ENCODE measurements at places on chromosomes 2 and 18.

DNA sequence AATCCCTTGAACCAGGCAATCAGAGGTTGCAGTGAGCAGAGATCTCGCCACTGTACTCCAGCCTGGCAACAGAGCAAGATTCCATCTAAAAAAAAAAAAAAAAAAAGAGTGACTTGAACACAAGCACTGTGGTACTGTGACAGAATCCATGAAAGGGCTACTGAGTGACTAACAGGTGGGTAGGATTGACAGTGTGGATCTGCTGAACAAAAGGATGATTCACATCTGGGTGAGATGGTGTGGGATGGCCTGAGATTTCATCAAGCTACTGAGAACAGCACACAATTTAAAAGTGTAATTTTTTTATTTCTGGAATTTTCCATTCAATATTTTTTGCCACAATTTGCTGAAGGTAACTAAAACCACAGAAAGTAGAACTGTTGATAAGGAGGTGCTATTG, 13.3 kb upstream of the SP3 start:
- no peak for DNase-seq

DNA sequence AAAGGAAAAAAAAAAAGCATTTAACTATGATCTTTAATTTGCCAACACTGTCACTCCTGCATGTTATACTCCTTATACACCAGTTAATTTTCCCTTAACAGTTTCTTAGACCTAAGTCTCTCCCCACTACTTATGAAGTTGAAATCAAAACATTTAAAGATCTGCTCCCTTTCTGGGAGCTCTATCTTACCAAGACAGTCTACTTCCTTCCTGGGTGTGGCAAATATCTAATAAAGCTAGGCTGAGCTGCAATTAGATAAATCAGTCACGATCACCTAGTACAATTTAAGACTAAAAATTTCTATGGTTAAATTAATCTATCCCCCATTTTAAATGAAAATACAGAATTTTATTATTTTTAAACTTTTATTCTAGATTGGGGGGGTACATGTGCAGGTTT, 33.4 kb downstream of the PUM2 start:
- no peak for DNase-seq

DNA sequence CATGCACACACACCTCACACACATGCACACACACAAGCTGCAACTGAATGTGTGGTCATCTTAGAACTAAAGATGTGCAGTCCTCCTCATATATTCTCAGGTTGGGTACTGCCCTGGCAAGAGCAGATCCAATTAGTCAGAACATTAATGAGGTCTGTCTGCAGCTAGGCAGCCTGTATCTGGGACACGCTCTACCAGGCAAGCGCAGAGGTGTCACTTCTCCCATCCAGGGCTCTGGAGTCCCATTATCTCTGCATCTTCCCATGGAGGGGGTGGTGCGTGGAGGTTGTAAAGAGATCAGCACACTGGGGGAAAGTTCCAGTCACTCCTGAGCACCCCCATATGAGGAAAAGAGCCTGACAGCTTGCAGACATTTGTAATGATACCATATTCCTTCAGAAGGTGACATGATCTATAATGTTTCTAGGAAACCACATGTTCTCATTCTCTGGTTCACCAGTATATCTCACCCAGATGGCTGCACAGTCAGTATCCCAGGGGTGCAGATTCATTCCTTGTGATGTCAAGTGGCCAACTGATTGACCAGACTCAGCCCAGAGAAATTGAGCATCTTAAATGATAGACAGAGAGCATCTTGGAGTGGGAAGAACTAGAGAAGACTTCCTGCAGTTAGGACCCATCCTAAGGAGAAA, 95.4 kb downstream of the RTN4 start:
- DNase-seq, result no peak

DNA sequence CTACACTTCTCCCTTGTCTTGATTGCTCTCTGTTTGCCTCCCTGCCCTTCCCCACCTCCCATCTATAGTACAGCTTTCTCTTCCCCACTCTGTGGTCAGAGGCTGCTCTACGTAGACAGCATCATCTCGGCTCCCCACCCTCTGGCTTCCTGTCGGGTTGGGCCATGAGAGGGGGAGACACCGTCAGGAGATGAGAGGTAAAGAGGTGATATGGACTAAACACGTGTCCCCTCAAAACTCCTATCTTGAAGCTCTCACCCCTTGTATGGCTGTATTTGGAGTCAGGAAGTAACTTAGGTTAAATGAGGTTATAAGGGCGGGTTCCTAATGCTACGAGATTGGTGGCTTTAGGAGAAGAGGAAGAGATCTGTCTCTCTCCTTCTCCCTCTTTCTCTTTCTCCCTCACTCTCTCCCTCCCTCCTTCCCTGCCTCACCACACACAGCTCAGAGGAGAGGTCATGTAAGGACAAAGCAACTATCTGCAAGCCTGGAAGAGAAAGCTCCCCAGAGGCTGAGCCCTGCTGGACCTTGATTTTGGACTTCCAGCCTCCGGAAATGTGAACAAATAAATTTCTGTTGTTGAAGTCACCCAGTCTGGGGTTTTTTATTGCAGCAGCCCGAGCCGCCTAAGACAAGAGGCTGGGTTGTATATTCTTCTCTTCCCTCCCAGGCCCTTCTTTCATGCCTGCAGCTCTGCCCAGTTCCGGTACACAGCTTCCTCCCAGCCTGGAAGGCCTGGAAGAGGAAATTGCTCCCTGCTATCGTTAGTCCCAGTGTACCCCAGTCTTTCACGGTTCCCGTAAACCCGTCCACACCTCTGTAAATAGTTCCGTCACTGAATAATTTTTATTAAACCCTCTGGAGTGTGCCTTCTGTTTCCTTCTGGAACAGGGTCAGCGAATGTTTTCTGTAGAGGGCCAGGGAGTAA, 138.0 kb downstream of the AKAIN1 start:
- DNase-seq, result peak; percentile 81

- DNase-seq, result no peak
Observed at GRCh38 chr18:21742315-21742687, 1.7 kb downstream of the MIB1 start.

GRCh38 chr2:41498781-41499180, 549.0 kb upstream of the PKDCC start:
- DNase-seq, result no peak

DNA sequence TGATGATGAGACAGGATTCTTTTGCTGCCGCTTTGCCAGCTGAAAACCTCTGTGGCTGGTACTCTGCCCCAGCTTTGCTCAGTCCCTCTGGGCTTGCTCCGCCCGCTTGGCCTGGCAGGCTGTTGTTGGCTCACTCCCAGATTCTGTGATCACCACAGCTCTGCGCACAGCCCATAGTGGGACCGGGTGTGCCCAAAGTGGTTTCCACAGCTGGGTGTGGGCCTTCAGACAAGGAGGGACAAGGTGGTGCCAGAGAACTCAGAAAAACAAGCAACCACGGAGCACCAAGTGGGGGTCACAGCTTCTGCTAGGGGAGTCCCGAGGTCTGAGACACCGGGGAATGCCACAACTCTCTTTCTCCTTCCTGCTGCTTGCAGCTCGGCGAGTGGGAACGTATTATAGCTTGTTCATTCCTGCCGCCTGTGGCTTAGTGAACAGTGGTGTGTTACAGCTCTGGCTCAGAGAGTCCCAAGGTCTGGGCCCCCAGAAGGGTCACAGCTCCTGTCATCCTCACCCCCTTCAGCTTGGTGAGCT, 9.2 kb upstream of the KYNU start:
- no peak for DNase-seq

- no peak for DNase-seq
Observed at GRCh38 chr2:26840937-26841610, 6.9 kb upstream of the DPYSL5 start.

DNA sequence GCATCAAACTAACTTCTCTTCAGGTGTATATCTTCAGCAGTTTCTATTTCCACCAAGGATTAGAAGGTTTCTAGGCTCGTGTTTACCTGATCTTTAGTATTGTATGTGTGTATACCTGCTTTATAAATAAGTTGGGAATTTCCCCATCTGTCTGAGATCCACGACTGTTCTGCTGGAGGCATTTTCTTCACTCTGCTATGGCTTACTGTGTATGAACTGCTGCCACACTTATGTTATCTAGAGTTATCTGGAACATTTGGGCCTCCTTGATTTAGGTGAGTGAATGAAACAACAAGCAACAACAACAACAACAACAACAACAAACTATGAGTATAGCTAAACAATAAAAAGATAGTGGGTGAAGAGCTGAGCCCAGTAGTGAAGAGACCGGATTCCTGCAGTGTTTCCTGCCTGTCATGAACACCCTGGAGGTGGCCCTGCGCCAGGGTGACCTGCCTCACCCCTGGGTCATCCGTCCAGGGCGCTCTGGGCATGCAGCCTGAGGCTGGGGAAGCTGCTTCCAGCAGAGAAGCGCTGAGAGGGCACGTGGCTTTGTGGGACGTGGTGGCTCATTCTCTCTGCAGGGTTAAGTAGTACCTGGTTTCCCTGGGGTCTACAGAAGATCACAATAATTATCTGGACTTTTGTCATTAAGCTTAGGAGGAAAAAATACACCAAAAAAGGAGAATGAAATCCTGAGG, 56.1 kb upstream of the GATA6 start:
- no peak for DNase-seq

GRCh38 chr2:102025016-102025501, 33.3 kb downstream of the IL1R2 start:
- DNase-seq, result no peak

DNA sequence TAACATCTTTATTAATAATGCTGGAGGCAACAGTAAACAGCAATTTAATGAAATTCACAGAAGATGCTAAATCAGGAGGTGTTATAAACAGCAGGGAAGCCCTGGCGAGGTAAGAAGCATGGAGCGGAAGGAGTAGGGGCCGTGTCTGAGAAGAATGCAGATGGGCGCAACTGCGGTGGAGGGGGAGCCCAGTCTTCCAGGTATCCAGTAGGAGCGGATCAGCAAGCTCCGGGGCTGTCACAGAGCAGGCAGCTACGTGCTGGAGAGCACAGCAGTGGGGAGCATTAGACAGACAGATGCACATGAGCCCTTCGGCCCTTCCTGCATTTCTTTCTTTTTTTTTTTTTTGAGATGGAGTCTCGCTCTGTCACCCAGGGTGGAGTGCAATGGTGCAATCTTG, 82.3 kb downstream of the SH3RF3 start:
- no peak for DNase-seq

DNA sequence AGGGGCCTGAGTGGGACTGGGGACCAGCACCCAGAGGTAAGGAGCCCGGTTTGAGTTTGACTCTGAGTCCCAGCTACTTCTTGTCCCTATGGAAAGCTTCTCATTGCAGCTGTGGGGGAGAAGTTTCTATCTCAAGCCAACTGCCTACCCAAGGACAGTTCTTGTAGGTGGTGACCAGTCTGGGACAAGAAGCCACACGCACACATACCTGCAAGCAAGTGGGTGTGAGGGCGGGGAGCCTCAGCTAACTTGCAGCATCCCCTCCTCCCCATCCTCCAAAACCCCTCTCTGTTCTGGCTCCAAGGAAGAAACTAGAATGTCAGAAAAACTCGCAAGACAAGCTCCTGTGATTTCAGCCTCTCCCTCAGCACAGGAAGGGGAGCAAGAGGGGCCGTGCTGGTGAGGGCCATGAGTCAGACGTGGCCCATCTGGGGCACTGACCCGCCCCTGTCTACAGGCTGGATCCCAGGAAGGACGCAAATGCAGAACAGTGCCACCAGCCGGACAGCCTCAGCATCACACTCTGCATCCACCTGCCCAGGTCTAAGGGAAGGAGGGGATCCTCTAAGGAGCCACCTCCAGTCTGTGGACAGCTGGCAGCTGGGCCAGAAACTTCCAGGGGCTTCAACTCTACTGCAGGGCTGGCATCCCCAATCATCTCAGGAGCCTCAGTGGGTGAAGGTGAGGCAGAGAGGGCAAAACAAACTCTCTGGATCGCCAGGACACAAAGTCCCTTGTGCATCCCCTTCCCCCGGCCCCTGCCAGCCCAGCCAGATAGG, 103.4 kb downstream of the TNS1 start:
- no peak for DNase-seq

DNA sequence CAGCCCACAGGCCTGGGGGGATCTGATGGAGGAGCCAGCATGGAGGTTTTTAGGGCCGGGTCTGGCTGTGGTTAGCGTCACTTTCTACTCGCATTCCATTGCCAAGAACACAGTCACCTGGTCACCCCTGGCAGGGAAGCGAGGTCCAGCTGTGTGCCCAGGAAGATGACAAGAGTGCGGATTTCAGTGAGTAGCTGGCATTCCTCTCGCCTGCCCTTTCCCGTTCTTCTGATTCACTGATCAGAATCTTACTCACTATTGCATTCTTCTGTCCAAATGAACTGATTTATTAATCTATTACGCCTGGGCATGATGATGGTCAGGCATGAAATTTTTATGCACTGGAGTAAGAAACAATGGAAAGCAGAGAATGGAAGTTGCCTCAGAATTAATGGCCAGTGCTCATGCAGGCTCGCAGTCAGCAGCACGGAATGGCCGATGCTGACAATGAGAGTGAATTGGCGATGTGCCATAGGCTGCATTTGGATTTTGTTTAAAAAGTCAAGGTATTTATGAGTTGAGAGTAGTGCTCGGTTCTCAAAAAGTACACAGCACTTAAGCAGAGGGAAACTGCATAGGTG, 76.4 kb upstream of the MGAT5 start:
- no peak for DNase-seq

- DNase-seq, result no peak
Observed at GRCh38 chr2:188678882-188679281, 295.3 kb upstream of the COL3A1 start.

GRCh38 chr2:128452024-128452411, 133.3 kb upstream of the HS6ST1 start:
- no peak for DNase-seq

DNA sequence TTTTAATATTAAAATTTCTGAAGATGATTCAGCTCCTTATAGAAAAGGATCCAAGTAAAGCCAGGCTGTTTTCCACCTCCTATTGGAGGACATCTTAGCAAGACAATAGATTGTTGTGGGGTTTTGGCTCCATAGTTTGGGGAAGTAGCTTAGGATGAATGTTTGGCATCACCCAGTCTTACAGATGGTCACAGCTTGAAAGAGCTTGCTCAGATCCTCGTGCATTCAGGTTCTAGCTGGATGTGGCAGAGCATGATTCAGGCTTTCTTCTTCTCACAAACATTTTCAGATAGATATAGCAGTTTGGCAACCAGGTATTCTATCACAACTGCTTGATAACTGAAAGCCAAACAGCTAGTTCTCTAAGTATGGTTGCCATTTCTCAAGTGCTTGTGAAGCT, 23.6 kb upstream of the PDCL3 start:
- no peak for DNase-seq

DNA sequence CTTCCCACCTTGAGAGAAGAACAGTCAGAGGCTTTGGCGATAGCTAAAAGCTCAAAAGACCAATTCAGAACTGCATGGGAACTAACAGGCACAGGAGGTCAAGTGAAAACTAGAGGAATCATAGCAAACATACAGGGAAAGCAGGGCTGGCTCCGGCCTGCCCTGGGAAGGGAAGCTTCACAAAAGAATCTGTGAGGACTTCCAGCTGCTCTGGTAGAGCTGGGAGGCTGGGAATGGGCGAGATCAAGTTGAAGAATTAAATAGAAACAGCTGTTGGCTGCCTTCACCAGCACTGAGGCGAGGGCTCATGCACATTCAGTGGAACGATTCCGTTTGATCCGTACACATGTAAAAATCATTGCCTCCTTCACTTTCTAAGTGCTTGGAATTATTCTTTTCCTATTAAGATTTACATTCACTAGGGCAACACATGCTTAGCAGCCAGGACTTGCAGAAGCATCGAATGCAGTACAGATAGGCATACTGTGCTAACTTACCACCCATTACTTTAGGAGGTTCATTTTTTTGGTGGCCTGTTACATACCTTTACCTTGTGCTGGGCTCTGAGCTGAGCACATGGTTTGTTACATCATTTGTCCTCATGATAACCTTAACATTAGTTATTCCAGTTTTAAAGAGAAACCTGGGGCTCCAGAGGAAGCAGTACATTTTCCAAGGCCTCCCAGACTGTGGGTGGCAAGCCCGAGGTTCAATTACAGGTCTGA, 125.4 kb upstream of the RNF152 start:
- DNase-seq, result no peak

- DNase-seq, result no peak
Observed at GRCh38 chr2:197405582-197405981, 29.2 kb downstream of the SF3B1 start.
